ENCODE measurements at places on chromosomes 11 and 22. TPM values are rescaled to one million over a fixed set of nuclear protein-coding genes. Genes with fewer than 3 reads are reported as not detected.

- no peak overlapping the region for H3K4me3 ChIP-seq
- DNase-seq: no peak
- H3K27me3 ChIP-seq: no peaks in the 10 kb centered on the region
- H3K4me1 ChIP-seq: peaks cover 11% of the 10 kb centered on the region
- H3K27ac ChIP-seq: no peak overlapping the region
Observed at GRCh38 chr11:61787928-61788491, 4.4 kb downstream of the TMEM258 start.

DNA sequence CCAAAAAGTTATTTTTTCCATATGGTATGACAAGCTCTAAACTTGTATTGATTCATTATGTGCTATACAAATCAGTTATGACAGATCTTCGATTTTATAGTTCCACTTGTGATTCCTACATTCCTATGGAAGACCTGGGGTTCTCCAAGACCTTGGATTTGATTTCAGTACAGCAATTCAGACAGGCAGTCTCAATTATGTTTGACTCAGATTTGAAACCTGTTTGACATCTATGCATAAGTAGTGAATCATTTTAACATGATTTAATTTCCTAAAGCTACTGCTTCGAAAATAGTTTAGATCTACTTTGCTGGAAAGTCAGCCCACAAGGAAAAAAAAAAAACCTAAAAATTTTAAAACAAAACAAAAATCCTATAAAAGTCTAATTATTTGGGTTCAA, 820.4 kb downstream of the LUZP2 start:
- no peak overlapping the region for H3K27ac ChIP-seq
- no peaks in the 10 kb centered on the region for H3K27me3 ChIP-seq
- DNase-seq: no peak
- H3K4me3 ChIP-seq: no peak overlapping the region

- H3K36me3 ChIP-seq: no peaks in the 10 kb centered on the region
- H3K4me1 ChIP-seq: peaks cover 25% of the 10 kb centered on the region
- DNase-seq: no peak
- H3K27ac ChIP-seq: no peak overlapping the region
- H3K4me3 ChIP-seq: no peak overlapping the region
- no peaks in the 10 kb centered on the region for H3K27me3 ChIP-seq
Observed at GRCh38 chr11:61885166-61885778, 6.1 kb downstream of the FADS3 start.

- no peaks in the 10 kb centered on the region for H3K27me3 ChIP-seq
- H3K27ac ChIP-seq: no peak overlapping the region
- peaks cover 10% of the 10 kb centered on the region for H3K36me3 ChIP-seq
- no peak overlapping the region for H3K4me3 ChIP-seq
Observed at GRCh38 chr11:93487032-93487483, 56.1 kb downstream of the SMCO4 start.

- no peaks in the 10 kb centered on the region for H3K27me3 ChIP-seq
- no peaks in the 10 kb centered on the region for H3K4me1 ChIP-seq
Observed at GRCh38 chr11:118956094-118956846, at the start of gene UPK2. UPK2 (plus strand) TSS chr11:118956298; CDS start chr11:118956351, 53 bp downstream.

The ADAMTS15 gene
- total RNA-seq: 20.4 TPM

The POU2AF2 gene
- not detected for total RNA-seq

The TRPM5 gene
- total RNA-seq: not detected

The SLC5A12 gene
- not detected for total RNA-seq

Data from ascending aorta (tissue), 2 donors.